BJ (cell line): ENCODE measurements at places on chromosomes 11 and 22.

DNA sequence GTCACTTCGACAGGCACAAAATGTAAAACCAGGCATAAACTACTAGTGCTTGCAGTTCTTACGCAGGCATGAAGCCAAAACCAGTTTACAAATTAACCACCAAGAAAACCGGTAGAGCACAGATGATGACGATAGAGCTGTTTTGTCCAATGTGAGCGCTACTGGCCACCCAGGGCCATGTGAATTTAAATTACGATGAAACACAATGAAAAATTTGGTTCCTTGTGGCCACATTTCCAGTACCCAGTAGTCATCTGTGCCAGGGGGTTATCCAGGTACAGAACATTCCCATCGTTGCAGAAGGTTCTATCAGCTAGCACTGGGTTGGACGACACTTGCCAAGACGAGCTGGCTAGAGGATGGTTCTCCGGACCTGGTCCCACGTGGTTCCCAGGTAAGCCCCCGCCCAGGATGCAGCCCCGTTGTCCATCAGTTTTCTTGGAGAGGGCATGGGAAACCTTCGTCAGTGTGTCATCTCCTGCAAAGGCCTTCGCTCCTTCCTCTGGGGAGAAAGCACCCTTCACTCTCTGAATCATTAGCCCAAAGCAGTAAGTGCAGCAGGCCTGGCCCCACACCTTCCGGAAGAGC is 1.1 kb upstream of the CD81 start:
- DNase-seq: no peak

GRCh38 chr11:9691865-9692264 is 28.0 kb downstream of the SWAP70 start:
- DNase-seq: no peak

DNA sequence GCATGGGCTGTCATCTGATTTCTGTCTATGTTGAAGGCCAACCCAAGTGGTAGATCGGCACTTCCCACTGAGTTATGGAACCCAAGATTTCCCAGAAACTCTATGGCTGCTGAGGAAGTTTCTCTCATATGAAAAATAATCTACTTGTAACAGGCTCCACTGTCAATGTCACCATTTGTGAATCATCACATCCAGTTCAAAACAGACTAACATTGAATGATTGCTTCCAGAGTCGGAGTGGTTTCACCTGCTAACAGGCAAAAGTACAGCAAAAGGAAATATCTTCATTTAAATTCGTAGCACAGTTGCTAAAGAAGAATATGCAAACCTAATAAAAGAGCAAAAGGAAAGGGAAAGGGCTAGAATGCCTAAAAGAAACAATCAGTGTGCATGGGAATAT is 12.8 kb downstream of the WT1 start:
- no peak for DNase-seq

DNA sequence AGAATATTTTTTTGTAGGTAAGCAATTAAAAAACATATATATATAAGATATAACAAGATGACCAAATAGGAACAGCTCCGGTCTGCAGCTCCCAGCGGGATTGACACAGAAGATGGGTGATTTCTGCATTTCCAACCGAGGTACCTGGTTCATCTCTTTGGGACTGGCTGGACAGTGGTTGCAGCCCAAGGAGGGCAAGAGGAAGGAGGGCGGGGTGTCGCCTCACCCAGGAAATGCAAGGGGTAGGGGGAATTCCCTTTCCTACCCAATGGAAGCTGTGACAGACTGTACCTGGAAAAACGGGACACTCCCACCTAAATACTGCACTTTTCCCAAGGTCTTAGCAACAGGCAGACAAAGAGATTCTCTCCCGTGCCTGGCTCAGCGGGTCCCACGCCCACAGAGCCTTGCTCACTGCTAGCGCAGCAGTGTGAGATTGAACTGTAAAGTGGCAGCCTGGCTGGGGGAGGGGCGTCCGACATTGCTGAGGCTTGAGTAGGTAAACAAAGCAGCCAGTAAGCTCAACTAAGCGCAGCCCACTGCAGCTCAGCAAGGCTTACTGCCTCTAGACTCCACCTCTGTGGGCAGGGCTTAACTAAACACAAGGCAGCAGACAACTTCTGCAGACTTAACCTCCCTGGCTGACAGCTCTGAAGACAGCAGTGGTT is 163.8 kb downstream of the CWF19L2 start:
- DNase-seq: no peak

DNA sequence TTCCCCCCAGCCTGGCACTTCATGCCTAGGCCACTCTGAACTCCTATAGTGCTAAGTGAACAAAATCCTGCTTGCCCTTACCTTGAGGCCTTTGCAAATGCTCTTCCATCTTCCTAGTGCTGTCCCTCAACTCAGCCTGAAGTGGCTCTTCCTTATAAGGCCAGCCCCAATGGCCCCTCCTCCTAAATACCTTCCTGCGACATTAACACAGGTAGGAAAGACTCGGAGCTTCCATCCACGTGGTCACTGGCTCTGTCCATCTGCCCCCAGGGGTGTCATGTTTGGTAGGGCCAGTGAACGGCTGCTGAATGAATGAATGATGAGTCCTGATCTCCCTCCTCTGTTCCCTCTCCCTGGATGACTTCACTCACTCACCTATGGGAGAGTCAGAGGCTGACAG is 4.2 kb downstream of the PDE2A start:
- no peak for DNase-seq

DNA sequence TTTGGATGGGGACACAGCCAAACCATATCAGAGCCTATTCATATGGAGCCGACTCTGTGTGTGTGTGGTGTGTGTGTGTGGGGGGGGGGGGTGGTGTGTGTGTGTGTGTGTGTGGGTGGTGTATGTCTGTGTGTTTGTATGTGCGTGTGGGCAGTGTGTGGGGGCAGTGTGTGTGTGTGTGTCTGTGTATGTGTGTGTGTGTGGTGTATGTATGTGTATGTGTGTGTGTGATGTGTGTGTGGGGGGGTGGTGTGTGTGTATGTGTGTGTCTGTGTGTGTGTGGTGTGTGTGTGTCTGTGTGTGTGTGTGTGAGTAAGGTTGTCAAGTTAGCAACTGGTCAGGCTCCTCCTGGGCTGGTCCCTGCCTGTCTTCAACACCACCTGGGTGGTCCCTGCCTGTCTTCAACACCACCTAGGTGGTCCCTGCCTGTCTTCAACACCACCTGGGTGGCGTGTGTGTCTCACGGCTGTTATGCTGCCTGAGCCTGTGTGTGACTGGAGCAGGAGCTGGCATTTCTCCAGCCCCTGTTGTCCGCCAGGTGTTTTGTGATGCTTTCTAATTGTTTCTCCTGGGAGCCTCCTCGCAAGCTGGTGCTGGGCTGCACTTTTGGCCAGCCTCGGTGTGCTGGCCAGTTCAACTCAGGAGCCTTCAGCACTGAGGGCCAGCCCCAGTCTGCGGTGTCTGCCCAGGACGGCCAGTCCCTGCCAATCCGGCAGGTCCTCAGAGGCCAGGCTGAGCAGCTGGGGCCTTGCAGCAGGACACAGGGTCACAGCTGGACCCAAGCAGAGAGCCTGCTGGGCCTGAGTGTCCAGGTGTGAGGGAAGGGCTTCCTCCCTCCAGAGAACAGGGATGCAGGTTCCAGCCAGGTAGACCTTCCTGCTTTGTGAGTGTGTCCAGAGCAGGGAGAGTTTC is 21.5 kb upstream of the PVALB start:
- DNase-seq: no peak

DNA sequence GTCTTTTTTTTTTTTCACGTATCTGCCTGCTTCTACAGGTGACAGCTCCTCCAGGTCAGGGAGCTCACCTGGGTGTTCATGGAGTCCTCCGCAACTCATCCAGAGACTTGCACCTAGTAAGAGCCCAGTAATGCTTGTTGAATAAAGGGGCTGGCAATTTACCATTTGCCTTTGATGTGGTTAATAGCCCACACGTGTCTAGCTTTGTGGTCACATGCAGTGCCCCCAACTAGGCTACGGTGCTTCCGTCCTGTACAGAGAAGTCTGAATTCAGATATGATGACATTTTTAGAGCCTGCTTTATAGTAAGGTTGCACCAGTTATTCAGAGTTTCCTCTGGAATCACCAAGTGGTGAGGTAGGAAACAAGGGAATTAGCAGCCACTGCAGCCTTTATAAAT is 199.4 kb upstream of the MTMR2 start:
- no peak for DNase-seq

DNA sequence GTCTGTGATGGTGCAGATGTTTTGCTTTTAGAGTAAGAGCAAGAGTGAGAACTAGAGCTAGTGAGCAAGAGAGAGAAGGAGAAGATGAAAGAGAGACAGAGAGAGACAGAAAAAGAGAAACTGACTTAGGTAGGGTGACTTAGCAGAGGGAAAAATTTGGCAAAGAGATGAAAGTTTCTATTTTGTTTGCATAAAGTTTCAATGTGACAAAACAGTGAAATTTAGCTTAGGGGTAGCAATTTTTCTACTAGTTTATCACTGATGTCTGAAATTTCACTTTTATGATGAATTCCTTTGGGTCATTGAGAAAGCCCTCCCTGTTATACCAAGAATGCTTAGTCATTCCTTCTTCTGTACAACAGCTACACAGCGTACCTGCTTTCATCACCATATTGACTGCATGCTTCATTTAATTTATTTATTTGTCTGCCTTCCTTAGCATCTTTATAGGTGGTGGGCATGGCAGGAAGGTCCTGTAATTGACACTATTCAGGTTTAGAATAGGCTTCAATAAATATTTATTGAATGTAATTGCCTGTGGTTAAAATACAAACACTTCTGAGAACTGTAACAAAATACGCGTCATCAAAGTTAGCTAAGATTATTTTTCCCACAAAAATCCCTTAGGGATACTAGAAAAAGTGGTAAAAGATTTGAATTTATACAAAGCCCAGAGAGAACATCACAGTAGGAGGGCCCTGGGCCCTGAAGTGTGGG is 19.9 kb upstream of the CTSC start:
- no peak for DNase-seq

DNA sequence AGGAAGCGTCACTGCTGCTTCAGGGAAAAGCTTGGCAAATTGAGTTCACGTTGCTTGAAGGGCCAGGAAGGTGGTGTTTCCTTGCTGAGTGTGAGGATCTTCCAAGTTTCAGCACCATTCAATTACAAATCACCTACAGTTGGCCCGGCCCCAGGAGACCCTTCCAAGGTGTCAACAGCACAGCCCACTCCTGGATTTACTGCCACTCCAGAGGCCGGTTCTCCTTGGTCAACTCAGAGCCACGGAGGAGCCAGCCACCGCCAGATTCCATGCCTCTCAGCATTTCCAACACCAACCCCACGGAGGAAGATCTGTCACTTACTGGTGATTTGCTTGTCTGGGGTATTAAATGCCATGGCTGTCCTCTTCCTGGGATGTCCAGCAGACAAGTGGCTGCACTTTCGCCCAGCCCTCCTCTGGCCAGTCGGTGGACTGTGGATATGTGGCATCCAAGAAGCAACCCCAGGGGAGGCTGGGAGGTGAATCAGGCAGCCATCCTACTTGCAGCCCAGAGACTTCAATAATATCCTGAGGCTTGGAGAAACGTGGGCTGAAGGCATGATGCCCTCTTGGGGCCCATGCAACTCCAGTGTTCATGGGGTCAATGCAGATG is 74.1 kb upstream of the SHANK2 start:
- no peak for DNase-seq

- no peak for DNase-seq
Observed at GRCh38 chr11:109794501-109794900, 298.7 kb upstream of the ZC3H12C start.

DNA sequence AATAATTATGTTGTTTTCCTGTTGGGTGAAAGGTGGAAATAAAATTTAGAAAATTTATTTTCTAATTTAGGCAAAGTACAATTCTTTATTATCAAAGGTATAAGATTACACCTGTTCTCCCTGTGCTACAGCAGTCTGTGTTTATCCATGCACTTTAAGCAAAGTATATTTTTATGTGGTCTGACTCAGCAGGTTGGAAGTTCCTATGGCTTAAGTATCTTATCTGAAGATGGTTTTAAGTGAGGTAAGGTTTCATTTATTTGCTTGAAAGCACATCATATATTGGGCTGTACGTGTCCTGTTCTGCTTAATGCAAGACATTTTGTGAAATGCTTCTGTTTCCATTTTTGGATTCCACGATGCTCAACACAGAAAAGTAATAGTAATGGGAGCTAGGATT is 14.6 kb downstream of the PPME1 start:
- DNase-seq: no peak

DNA sequence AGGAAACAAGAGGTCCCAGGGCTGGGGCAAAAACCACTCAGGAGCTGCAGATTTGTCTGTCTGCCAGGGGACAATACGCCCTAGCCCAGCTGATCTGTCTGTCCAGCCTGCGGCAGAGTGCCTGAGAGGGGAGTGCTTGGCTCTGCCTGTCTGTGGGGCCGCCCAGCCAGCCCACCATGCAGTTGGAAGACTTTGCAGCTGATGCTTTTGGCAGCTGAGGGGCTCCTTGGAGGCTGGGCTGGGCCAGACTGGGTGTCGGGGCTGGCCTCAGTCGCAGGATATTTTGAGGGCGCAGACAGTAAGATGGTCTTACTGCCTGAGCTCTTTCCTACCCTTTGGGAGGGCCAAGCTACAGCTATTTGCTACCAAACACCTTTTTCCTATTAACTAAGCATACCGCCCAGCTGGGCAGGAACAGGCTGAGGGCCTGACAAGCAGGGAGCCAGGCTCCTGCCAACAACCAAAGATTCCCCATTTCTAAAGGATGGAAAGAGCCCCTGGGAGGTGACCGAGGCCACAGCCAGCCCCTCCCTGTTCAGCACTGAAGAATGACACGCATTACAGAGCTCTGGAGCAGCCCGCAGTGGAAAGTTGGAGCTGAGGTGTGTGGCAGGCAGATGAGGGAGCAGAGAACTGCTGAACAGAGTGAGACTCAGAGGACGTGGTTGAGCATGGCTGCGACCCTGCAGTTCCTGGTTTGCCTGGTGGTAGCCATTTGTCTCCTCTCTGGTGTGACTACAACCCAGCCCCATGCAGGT is at the start of gene FAM180B:
Gene FAM180B, plus strand, starts transcription at position 581 of the 758 bp plus-strand sequence. Its CDS starts 91 bp downstream, at position 672.
- no peak for DNase-seq

DNA sequence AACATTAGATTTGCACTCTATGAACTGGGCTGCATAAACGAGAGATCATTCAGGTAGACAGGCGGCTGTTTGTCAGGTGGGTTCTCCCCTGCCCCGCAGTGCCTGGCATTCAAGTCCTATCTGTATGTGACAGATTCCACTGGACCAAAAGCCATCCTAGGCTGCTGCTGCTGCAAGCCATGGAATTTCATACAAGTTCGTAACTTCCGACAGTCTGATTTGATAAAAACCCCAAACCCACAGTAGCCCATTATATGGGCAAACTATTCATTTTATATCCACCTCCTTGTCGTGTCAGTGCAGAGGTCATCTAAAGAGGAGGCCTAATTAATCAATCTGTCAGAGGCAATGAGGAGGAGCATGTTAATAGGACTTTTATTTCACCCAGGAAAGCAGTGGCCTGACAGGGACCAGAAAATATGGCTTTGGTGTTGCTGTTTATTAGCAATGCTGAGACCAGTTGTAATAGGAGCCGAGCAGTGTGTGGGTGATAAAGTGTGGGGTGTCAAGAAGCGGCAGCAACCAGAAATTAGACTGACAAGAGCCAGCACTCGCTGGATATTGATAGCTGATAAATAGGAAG is 124.2 kb downstream of the ARL14EP start:
- no peak for DNase-seq

- no peak for DNase-seq
Observed at GRCh38 chr11:105838668-105839384, 183.2 kb downstream of the MSANTD4 start.

GRCh38 chr11:39732001-39732400 is 1727.5 kb downstream of the LRRC4C start:
- no peak for DNase-seq
